ENCODE measurements at places on chromosomes 5 and 9.

GRCh38 chr9:71112866-71113265, 8.6 kb downstream of the TRPM3 start:
- DNase-seq: no peak

DNA sequence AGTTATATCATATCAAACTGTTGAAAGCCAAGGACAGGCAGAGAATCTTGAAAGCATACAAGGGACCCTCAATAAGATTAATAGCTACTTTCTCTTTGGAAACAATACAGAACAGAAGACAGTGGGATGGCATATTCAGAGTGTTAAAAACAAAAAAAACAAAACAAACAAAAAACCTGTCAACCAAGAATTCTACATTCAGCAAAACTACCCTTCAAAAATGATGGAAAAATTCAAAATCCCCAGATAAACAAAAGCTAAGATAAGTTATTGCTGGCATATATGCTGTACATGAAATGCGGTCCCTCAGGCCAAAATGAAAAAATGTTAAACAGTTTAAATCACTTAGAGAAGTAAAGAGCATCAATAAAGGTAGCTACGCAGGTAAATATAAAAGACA, 425.1 kb downstream of the ACTL7B start:
- DNase-seq: no peak

GRCh38 chr5:149363358-149363757, 5.5 kb downstream of the PCYOX1L start:
- no peak for DNase-seq

DNA sequence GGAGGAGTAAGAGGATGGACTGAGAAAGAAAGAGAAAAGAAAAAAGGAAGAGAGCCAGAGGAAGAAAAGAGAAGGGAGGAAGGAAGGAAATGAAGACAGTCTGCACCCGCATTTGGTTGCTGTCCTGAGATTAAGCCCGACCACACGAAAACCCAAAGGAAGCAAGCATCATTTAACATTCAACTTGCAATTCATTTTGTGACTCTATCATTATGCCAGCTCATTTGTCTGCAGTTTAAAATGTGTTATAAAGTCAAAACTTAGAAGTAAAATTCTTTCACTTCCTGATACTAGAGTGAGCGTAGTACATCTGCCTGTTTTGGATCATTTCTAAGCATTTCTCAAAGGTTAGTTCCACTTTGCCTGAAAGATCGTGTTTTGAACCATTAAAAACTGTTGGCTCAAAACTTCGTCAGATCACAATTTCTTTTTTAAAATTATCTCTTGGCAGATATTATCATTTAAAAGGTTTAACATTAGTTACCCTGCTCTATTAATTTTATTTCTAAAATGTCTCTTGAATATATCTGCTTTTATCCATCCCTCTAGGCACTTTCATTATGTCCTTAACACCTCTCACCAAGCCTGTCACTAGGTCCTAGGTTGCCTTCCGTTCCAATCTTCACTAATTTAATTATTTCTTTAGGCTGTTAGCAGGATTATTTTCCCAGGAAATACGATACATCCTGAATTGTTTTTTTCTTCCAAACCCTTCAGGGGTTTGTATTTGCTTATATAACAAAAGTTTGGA, 240.9 kb downstream of the TLE4 start:
- DNase-seq: no peak

DNA sequence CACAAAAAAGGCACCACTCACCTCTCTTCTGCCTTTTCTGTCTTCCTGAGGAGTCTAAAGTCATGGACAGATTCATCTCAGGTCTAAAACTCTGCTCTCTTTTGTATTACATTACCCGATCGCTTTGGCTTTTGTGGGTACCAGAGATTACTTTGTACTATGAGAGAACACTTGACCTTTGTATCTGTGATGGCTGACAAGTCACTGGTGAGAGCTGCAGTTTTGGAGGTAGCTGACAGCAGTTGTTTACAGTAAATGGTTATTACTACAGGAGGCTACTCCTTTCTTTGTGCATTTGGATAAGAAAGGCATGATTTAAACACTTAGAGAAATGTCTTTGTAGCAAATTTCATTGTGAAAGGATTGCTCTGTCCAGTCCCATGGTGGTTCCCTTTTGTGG, 307.3 kb downstream of the FBXL17 start:
- no peak for DNase-seq

DNA sequence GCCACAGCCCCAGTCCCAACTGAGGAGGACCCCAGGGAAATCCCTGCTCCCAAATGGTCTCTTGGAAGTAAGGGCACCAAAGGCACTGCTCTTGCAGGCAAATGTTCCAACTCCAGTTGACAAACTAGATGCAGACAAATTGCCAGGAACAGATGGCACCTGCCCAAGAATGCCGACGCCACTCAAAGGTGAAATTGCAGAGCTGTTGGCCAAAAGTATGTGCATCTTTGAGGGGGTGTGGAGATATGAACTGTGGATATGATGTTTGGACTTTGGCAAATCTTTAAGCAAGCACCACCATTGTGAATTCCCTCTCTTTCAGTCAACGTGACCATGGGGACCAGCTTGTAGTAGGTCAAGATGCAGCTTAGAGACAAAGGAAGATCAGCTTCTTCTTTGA, 12.0 kb upstream of the CPLX2 start:
- DNase-seq: no peak

- no peak for DNase-seq
Observed at GRCh38 chr5:113092683-113093082, 116.1 kb downstream of the DCP2 start.

- DNase-seq: no peak
Observed at GRCh38 chr5:3584724-3585531, 10.7 kb upstream of the IRX1 start.

GRCh38 chr9:37187292-37187691, 66.9 kb downstream of the ZCCHC7 start:
- DNase-seq: no peak

GRCh38 chr9:110048976-110049698, 158.8 kb downstream of the C9orf152 start:
- no peak for DNase-seq

- DNase-seq: peak; percentile 44
Observed at GRCh38 chr9:19999491-20000057, 210.7 kb upstream of the SLC24A2 start.

Data from bone marrow (tissue), 2 donors.